Neural crest cell (in vitro differentiated cells): ENCODE measurements at places on chromosomes 6 and 20. TPM values are rescaled to one million over a fixed set of nuclear protein-coding genes. Genes with fewer than 3 reads are reported as not detected.

- no peaks in the 10 kb centered on the region for H3K36me3 ChIP-seq
- no peaks in the 10 kb centered on the region for H3K27me3 ChIP-seq
- H3K27ac ChIP-seq: no peak overlapping the region
- H3K4me1 ChIP-seq: no peaks in the 10 kb centered on the region
Observed at GRCh38 chr6:158744986-158745430, 74.2 kb downstream of the EZR start.

DNA sequence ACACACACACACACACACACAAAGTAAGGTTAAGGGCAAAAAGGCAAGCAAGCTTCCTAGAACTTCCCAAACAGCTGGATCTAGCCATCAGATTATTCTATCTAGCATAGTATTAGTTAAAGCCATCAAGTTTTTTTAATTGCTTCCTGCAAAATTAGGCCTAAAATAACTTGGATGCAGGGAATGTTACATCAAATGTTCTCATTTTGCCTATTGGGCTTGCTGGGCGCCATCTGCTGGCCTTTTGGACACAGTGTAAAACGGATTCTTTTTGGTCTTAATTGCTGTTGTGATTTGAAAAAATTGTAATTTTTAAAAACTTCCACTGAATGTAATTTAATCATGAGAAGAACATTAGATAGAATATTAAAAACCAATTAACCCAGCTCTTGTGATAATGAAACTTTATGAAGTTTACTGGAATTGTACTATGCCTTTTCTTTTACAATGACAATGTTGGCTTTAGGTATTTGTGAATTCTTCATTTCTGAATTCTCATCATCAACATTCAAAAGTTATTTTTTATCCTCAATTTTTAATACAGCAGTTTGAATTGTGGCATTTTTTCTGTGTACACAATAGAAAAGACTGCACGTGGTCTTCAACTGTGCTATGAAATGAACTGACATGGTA is 6.8 kb downstream of the MKKS start:
- H3K36me3 ChIP-seq: peaks cover 4% of the 10 kb centered on the region
- peaks cover 28% of the 10 kb centered on the region for H3K4me1 ChIP-seq
- H3K27ac ChIP-seq: no peak overlapping the region
- no peak overlapping the region for H3K4me3 ChIP-seq

The RPS10 gene
- 1,626 and 1,641 TPM in 2 replicates for total RNA-seq

The DDR1 gene
- 160 and 178 TPM in 2 replicates for total RNA-seq

GRCh38 chr6:33118525-33119123 is 42.8 kb downstream of the HLA-DPB1 start:
- H3K4me3 ChIP-seq: no peak overlapping the region
- H3K4me1 ChIP-seq: peaks cover 7% of the 10 kb centered on the region
- DNase-seq: no peak
- H3K27ac ChIP-seq: no peak overlapping the region
- peaks cover 93% of the 10 kb centered on the region for H3K27me3 ChIP-seq

The CRISP2 gene
- not detected in 2 replicates for total RNA-seq

The ALDH8A1 gene
- total RNA-seq: 0.58 and 1.2 TPM in 2 replicates

The MAPK13 gene
- total RNA-seq: 2.0 TPM in 2 replicates

The TMEM244 gene
- not detected in 2 replicates for total RNA-seq

DNA sequence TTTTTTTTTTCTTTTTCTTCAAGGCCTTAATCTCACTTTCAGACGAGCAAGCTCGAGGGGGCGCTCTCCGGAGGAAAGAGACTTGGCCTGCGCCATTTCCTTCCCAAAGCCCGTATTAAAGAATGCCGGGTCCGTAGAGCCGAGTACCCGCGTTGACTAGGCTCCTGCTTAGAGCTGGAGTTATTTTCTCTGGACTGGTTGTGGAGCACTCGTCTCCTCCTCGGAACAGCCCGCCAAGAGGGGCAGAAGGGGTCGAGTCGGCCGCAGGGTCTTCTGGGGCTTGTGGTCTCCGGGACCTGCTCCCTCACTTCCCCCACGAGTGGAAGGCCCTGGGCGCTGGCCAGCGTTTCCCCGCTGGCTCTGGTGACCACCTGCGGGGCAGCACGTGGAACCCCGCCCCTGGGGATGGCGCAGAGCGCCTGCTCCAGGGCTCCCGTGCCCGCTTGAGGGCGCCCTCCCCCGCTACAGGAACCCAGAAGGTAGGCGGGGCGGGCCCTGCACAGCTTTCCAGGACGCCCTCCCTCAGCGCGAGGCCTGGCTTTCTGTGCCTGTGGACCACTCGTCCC is 2.7 kb upstream of the MEI4 start:
- DNase-seq: peak; percentile 53
- H3K36me3 ChIP-seq: no peaks in the 10 kb centered on the region
- H3K27ac ChIP-seq: peak overlapping the region; percentile 83
- H3K27me3 ChIP-seq: no peaks in the 10 kb centered on the region
- H3K4me1 ChIP-seq: peaks cover 18% of the 10 kb centered on the region

- H3K27me3 ChIP-seq: no peaks in the 10 kb centered on the region
- no peak for DNase-seq
- H3K36me3 ChIP-seq: no peaks in the 10 kb centered on the region
- H3K27ac ChIP-seq: no peak overlapping the region
- H3K4me1 ChIP-seq: peaks cover 19% of the 10 kb centered on the region
Observed at GRCh38 chr6:137820952-137821351, 46.1 kb upstream of the TNFAIP3 start.

The DLL1 gene
- total RNA-seq: 53.9 and 59.8 TPM in 2 replicates

The PCK1 gene
- total RNA-seq: not detected in 2 replicates

The KHDC1L gene
- total RNA-seq: 1.0 TPM in 1 of 2 replicates, not detected in the other

GRCh38 chr6:116247285-116247684 is 6.6 kb downstream of the TSPYL4 start:
- no peaks in the 10 kb centered on the region for H3K27me3 ChIP-seq
- no peak overlapping the region for H3K4me3 ChIP-seq
- no peak overlapping the region for H3K27ac ChIP-seq
- peaks cover 36% of the 10 kb centered on the region for H3K4me1 ChIP-seq

DNA sequence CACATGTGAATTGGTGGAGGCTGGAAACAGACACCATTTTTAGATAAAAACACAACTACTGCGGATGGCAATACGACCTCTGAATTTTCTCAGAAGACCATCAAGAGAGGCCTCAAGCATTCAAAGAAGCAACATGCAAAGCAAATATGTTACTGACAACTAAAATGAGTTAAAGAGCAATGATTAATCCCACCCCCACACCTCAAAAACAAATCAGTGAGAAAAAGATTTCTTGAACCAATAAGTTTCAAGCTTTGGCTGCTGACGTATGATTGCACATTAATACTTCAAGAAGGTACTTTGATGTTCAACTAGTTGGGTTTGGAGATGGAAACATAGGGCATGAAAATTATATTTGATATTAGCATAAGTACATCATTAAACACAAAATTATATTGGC is 982 bp downstream of the MMUT start:
- H3K36me3 ChIP-seq: no peaks in the 10 kb centered on the region
- peak overlapping the region; percentile 98 for H3K4me3 ChIP-seq
- no peak overlapping the region for H3K27ac ChIP-seq
- peaks cover 33% of the 10 kb centered on the region for H3K4me1 ChIP-seq
- H3K27me3 ChIP-seq: no peaks in the 10 kb centered on the region

- peaks cover 4% of the 10 kb centered on the region for H3K27me3 ChIP-seq
- peak overlapping the region; percentile 90 for H3K4me3 ChIP-seq
- H3K27ac ChIP-seq: peak overlapping the region; percentile 93
- H3K4me1 ChIP-seq: peaks cover 58% of the 10 kb centered on the region
Observed at GRCh38 chr6:118896339-118897136, 2.6 kb downstream of the ASF1A start.

The CALHM6 gene
- total RNA-seq: 1.3 and 4.6 TPM in 2 replicates

The PHIP gene
- 50.0 and 52.3 TPM in 2 replicates for total RNA-seq

- H3K36me3 ChIP-seq: no peaks in the 10 kb centered on the region
- H3K4me1 ChIP-seq: peaks cover 10% of the 10 kb centered on the region
- H3K27me3 ChIP-seq: no peaks in the 10 kb centered on the region
- no peak overlapping the region for H3K4me3 ChIP-seq
Observed at GRCh38 chr20:8330319-8330784, 198.3 kb downstream of the PLCB1 start.

DNA sequence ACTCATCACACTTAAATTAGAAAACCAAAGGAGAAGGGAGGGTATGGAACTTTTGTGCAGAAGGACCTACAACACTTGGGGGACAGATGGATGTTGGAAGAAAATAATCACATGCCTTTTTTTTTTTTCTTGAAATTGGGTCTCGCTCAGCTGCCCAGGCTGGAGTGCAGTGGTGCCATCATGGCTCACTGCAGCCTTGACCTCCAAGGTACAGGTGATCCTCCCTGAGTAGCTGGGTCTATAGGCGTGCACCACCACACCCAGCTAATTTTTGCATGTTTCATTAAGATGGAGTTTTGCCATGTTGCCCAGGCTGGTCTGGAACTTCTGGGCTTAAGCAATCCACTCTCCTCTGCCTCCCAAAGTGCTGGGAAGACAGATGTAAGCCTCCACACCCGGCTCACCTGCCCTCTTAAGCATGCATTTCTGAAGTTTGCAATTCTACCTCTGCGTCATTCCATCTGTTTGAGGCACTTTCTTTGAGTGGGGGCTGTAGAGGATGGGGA is 370.8 kb upstream of the JARID2 start:
- H3K36me3 ChIP-seq: no peaks in the 10 kb centered on the region
- H3K27ac ChIP-seq: peak overlapping the region; percentile 16
- no peak for DNase-seq
- H3K27me3 ChIP-seq: no peaks in the 10 kb centered on the region
- peaks cover 48% of the 10 kb centered on the region for H3K4me1 ChIP-seq

GRCh38 chr6:144365271-144365670 is 80.1 kb downstream of the UTRN start:
- H3K27ac ChIP-seq: no peak overlapping the region
- H3K4me3 ChIP-seq: no peak overlapping the region

DNA sequence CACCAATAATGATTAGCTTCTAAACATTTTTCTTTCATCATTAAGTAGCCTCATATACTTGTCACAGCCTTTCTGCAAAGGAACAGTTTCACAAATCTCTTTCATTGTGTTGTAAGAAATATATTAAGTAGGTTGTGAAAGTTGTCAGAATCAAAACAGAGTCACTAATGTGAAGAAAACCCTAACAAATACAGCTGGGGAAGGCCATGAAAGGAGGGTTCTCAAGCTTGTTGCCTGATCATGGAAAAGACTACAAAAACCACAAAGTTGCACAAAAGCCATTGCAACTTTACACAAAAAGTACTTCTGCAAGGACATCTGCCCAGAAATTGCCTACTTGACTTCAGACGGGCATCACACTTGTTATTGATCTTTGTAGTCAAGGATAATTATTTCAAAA is 216.1 kb downstream of the ALDH8A1 start:
- H3K4me3 ChIP-seq: no peak overlapping the region
- H3K4me1 ChIP-seq: no peaks in the 10 kb centered on the region
- no peaks in the 10 kb centered on the region for H3K27me3 ChIP-seq
- H3K27ac ChIP-seq: no peak overlapping the region

The ZMYND8 gene
- 86.0 and 92.1 TPM in 2 replicates for total RNA-seq

DNA sequence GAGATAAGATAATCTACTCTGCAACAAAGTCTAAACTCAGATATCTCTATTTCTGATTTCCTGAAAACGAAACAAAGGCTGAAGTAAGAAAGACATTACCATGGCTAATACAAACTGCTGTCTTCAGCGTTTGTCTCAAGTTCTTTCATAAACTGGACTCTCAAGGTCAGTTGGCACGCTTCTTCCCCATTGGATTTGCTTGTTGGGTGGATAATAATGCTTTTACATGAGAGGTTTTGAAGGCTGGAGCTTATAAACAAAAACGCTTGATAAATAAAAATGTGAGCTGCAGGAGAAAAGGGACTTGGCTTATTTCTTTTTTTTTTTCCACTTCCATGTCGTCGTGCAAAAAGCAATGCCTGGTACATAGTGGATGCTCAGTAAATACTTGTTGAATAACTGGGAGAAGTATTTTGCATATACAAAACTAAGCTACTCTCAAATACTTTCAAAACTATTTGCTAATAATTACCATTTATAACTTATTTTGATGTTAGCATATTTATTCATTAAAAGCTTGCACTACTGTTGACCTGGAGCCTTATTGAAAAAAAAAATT is 65.7 kb upstream of the EEF1A1 start:
- H3K4me1 ChIP-seq: peaks cover 27% of the 10 kb centered on the region
- peak overlapping the region; percentile 94 for H3K27ac ChIP-seq
- no peaks in the 10 kb centered on the region for H3K27me3 ChIP-seq
- no peak for DNase-seq
- H3K36me3 ChIP-seq: no peaks in the 10 kb centered on the region

DNA sequence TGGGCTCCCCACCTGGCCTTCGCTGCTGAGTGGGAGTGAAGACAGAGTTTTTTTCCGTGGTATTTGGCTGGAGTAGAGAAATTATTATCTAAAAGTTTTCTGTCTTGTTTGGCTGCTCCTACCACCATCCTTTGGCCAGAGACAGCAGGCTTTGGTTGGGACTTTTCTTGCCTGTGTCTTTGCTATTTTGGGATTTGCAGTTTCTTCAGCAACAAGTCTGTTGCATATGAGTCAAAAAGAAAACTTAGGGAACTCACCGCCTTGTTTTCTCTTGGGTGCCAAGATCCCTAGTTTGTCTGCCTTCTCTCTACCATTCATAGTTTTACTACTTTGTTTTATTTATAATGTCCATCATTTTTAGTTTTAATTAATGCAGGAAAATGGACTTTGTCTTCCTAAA is 683.8 kb downstream of the DOK5 start:
- H3K36me3 ChIP-seq: no peaks in the 10 kb centered on the region
- no peak for DNase-seq
- no peak overlapping the region for H3K27ac ChIP-seq
- no peak overlapping the region for H3K4me3 ChIP-seq
- H3K4me1 ChIP-seq: no peaks in the 10 kb centered on the region
- H3K27me3 ChIP-seq: peaks cover 9% of the 10 kb centered on the region

GRCh38 chr20:59284470-59284869 is 15.9 kb upstream of the EDN3 start:
- no peak overlapping the region for H3K4me3 ChIP-seq
- H3K4me1 ChIP-seq: no peaks in the 10 kb centered on the region
- DNase-seq: no peak

The SLC35B2 gene
- total RNA-seq: 70.5 and 77.7 TPM in 2 replicates

GRCh38 chr6:142395768-142396231 is 94.0 kb downstream of the ADGRG6 start:
- no peak overlapping the region for H3K4me3 ChIP-seq
- H3K27me3 ChIP-seq: no peaks in the 10 kb centered on the region
- H3K27ac ChIP-seq: no peak overlapping the region
- DNase-seq: no peak
- H3K36me3 ChIP-seq: peaks cover 3% of the 10 kb centered on the region
- H3K4me1 ChIP-seq: peaks cover 6% of the 10 kb centered on the region

GRCh38 chr20:10609770-10610169 is 64.0 kb downstream of the JAG1 start:
- H3K27ac ChIP-seq: no peak overlapping the region
- no peak overlapping the region for H3K4me3 ChIP-seq
- H3K27me3 ChIP-seq: no peaks in the 10 kb centered on the region
- DNase-seq: no peak
- H3K4me1 ChIP-seq: peaks cover 67% of the 10 kb centered on the region

DNA sequence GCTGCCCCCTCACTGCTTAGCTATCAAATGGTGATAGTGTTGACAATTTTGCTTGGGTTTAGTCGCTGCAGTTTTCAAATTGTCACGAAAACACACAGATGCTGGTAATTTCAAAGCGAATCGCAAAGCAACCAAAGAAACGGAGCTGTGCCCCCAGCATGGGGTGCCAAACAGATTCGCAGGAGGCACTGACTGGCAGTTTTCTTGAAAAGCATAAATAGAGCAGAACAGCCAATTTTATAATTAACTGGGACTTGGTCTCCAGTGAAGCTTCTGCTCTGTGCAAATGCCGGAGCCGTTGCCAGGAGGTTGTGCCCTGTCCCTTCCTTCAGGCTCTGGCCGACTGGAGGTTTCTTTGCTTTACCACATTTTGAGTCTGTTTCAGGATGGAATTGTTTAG is 18.8 kb downstream of the ARHGAP40 start:
- H3K27ac ChIP-seq: no peak overlapping the region
- H3K4me3 ChIP-seq: no peak overlapping the region
- DNase-seq: no peak
- peaks cover 33% of the 10 kb centered on the region for H3K27me3 ChIP-seq

The FOXP4 gene
- total RNA-seq: 57.9 and 62.4 TPM in 2 replicates
